B cell (primary cell): ENCODE measurements at places on chromosomes 4 and X. TPM values are rescaled to one million over a fixed set of nuclear protein-coding genes. Genes with fewer than 3 reads are reported as not detected.

GRCh38 chrX:10847333-10847732 is 226.9 kb upstream of the MID1 start:
- no peaks in the 10 kb centered on the region for H3K36me3 ChIP-seq
- no peak for DNase-seq
- H3K27ac ChIP-seq, result no peak overlapping the region
- no peaks in the 10 kb centered on the region for H3K4me1 ChIP-seq

RPL9 gene
- total RNA-seq, result 2,031 and 2,048 TPM in 2 replicates

HTT gene
- total RNA-seq, result 182 and 195 TPM in 2 replicates

RASSF6 gene
- 13.1 and 14.6 TPM in 2 replicates for total RNA-seq

- H3K27ac ChIP-seq, result no peak overlapping the region
- no peaks in the 10 kb centered on the region for H3K36me3 ChIP-seq
- H3K4me3 ChIP-seq, result no peak overlapping the region
- peaks cover 4% of the 10 kb centered on the region for H3K4me1 ChIP-seq
- no peaks in the 10 kb centered on the region for H3K27me3 ChIP-seq
These were observed 12.4 kb upstream of the CTBP1 start for GRCh38 chr4:1261107-1261928.

KCND1 gene
- 1.5 and 2.3 TPM in 2 replicates for total RNA-seq

- H3K27me3 ChIP-seq, result no peaks in the 10 kb centered on the region
- no peak overlapping the region for H3K4me3 ChIP-seq
- H3K4me1 ChIP-seq, result no peaks in the 10 kb centered on the region
- H3K27ac ChIP-seq, result no peak overlapping the region
These were observed 26.9 kb upstream of the AMOT start for GRCh38 chrX:112867570-112867969.

DNA sequence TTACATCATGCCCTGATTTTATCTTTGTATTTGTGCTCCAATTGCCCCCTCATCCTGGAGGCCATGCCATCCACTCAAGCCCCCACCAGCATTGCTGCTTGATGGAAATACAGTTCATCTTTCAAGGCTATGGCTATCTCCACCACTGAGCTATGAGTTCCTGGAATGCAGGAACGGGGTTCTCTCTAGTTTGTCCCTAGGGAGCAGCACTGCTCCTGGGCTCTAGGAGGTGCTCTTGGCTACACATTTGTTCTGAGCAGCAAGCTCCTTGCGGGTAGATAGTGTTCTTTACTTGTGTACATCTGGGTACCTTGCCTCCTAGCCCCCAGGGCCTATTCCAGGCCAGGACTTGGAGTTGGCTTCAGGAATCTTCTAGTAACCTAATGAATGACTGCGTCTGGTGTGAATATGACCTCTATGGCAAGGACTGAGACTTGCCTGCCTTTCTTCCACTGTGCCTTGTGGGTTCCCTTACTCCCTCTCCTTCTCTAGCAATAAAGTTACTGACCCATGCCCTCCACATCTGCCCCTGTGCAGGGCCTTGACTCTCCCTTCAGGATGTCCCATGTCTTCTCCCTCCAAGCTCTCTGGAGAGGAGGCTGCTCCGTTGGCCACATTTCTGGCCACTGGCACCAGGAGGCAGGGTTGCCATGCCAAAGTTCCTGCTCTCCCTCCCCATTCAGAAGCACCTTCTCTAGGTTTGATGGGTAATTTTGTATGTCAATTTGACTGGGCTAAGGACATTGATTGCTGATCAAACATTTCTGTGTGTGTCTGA is 7.6 kb downstream of the CITED1 start:
- H3K4me1 ChIP-seq, result no peaks in the 10 kb centered on the region
- no peak overlapping the region for H3K4me3 ChIP-seq
- DNase-seq, result no peak
- no peak overlapping the region for H3K27ac ChIP-seq
- H3K27me3 ChIP-seq, result no peaks in the 10 kb centered on the region

- no peak for DNase-seq
- no peaks in the 10 kb centered on the region for H3K36me3 ChIP-seq
- no peaks in the 10 kb centered on the region for H3K27me3 ChIP-seq
- no peak overlapping the region for H3K27ac ChIP-seq
- H3K4me1 ChIP-seq, result peaks cover 4% of the 10 kb centered on the region
These were observed 4.0 kb downstream of the MFAP3L start for GRCh38 chr4:170022211-170022610.

DNA sequence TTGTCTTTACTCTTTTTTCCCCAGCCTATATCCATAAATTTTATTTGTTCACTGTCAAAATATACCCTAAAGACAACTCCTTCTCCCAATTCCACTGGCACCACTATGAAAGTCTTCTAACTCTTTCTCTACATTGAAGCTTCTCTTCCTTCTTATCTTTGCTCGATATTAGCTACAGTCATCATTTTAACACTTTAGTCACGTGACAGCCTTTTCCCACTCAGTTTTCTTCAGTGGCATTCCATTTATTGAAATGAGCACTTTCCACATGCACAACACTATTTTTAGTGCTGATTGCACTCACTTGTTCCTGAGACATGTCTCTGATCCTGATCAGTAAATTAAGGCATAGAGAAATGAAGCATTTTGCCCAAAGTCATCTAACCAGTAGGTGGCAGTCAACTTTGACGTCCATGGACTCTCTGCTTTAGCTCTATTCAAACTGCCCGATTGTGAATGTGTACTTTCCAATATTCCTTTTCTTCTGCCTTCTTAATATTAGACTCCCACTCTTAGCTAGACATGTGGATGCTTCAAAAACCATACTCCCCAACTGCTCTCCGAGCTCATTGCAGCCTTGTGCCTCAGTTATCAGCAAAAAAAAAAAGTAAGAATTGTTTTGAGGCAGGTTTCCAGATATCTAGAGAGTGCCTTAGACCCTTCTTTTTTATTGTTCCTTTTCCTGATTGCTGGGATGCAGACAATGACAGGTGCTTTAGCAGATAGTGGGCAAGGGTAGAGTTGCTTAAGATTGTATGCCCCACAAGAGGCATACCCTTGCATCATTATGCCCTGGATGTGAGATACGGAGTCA is 394.4 kb upstream of the ADGRL3 start:
- no peak overlapping the region for H3K27ac ChIP-seq
- H3K27me3 ChIP-seq, result no peaks in the 10 kb centered on the region
- H3K4me1 ChIP-seq, result no peaks in the 10 kb centered on the region
- no peaks in the 10 kb centered on the region for H3K36me3 ChIP-seq
- H3K4me3 ChIP-seq, result no peak overlapping the region

DNA sequence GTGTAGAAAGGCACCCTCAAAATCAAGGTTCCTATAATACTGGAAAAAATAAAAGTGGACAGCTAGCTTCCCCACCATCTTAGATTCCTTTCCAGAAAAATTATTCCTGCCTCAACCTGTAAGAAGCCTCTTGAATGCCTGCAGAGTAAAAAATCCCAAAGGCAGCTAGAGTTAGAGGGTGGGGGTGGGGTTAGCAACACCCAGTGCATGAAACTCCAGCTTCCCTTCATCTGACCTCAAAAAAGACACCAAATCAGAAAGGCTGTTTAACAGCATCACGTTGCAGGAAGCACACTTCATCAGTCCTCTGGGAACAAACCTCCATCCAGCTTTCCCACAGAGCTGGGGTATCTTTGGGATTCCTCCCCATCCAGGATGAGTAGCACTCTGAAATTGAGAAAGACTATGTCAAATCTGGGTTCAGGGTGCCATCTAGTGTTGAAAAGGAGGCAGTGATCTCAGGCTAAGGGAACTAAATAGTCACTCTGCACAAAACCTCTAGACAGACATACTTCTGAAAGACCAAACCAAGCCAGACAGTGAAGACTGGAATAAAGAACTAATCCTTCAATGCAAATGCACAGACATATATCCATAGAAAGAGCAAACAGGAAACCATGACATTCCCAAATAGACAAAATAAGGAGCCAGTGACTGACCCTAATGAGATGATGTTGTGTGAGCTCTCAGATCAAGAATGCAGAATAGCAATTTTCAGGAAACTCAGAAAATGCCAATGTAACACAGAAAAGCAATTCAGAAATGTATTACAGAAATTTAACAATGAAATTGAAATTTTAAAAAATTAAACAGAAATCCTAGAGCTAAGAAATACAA is 97.9 kb downstream of the ARHGEF9 start:
- H3K27ac ChIP-seq, result no peak overlapping the region
- no peaks in the 10 kb centered on the region for H3K27me3 ChIP-seq
- H3K4me3 ChIP-seq, result no peak overlapping the region
- no peaks in the 10 kb centered on the region for H3K4me1 ChIP-seq
- peak; percentile 18 for DNase-seq

DNA sequence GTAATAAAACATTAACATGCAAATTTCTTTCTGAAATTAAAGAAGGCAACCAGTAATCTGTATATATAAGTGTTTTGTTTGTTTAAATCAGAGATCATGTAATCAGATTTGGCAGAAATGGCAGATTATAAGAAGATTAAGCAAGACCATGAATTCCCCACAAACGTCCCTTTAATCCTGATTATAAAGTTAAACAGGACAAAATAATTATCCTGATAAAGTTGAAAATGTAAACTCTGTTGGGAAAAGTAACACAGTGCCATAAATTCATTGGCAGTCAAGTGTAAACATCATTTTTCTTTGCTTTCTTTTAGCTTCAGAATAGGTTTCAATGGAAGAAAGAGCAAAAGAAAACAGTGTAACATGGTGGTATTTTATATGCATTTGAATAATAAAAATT is 256.3 kb downstream of the KCNIP4 start:
- H3K27ac ChIP-seq, result no peak overlapping the region
- H3K36me3 ChIP-seq, result no peaks in the 10 kb centered on the region

DNA sequence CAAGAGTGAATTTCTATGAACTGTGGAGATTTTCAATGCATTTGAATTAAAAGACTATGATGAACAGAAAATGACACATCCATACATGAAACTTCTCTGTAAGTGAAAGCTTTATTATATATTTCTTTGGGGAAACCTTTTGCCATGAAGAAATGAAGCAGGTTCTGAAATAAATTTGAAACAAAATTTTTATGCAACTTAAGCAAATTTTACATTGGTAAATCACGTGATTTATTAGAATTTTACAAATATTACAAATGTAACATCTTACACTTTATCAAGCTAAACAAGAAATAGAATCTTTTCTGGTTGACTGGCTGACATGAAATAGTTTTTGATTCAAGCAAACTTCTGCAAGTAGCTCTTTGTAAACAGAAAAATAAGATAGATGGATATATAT is 131.2 kb downstream of the IL1RAPL1 start:
- DNase-seq, result no peak
- no peaks in the 10 kb centered on the region for H3K27me3 ChIP-seq
- no peak overlapping the region for H3K4me3 ChIP-seq
- no peaks in the 10 kb centered on the region for H3K4me1 ChIP-seq
- H3K27ac ChIP-seq, result no peak overlapping the region
- no peaks in the 10 kb centered on the region for H3K36me3 ChIP-seq

HSFX4 gene
- total RNA-seq, result not detected in 2 replicates

DNA sequence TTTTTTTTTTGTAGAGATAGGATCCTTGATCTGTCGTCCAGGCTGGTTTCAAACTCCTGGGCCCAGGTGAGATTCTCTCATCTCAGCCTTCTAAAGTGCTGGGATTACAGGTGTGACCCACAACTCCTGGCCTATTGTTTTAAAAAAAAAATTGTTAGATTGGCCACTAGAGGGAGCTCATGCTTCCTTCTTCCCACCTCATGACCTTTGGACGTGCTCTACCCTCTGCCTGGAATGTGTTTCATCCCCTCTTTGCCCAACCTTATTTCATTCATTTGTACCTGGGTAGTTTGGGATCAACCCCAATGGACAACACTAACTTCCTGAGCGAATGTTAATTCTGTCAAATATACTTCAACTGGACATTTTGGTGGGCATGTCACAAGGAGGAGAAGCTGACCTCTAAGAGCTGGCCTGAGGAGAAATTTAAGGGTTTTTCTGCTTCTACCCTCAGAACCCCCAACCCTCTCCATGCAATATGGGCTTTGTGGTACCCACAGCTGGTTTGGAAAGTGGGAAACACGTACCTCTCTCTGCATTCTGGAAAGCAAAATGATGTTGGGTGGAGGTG is 6.4 kb downstream of the PPEF2 start:
- peak; percentile 73 for DNase-seq
- H3K4me1 ChIP-seq, result no peaks in the 10 kb centered on the region
- H3K27ac ChIP-seq, result no peak overlapping the region
- no peak overlapping the region for H3K4me3 ChIP-seq
- H3K27me3 ChIP-seq, result no peaks in the 10 kb centered on the region
- H3K36me3 ChIP-seq, result no peaks in the 10 kb centered on the region

RBMX gene
- 231 and 239 TPM in 2 replicates for total RNA-seq

DNA sequence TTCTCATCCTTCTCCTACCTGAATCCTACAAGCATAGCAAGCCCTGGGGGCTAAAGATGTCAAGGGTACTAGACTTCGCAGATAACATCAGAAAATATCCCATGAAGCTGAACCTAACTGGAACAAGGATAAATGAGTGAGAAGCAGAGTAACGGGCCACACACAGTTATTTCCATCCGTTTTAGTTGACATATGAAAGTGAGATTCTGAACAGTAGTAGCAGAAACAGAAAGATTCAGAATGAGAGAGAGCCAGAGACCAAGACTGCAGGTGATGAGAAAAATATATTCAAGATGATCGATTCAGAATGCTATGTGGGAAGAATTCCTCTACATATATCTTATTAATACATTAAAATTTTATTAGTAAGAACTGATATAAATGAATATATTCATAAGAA is 165.1 kb downstream of the TSPAN5 start:
- DNase-seq, result no peak
- H3K36me3 ChIP-seq, result no peaks in the 10 kb centered on the region
- no peaks in the 10 kb centered on the region for H3K4me1 ChIP-seq
- H3K4me3 ChIP-seq, result no peak overlapping the region
- no peaks in the 10 kb centered on the region for H3K27me3 ChIP-seq
- H3K27ac ChIP-seq, result no peak overlapping the region

- H3K4me1 ChIP-seq, result no peaks in the 10 kb centered on the region
- H3K27ac ChIP-seq, result no peak overlapping the region
- DNase-seq, result no peak
- no peaks in the 10 kb centered on the region for H3K36me3 ChIP-seq
- H3K27me3 ChIP-seq, result no peaks in the 10 kb centered on the region
- no peak overlapping the region for H3K4me3 ChIP-seq
These were observed 430.1 kb downstream of the GBA3 start for GRCh38 chr4:23122666-23123400.

GRCh38 chr4:1750381-1751154 is 29.2 kb downstream of the TACC3 start:
- H3K36me3 ChIP-seq, result no peaks in the 10 kb centered on the region
- H3K4me1 ChIP-seq, result peaks cover 14% of the 10 kb centered on the region
- H3K27me3 ChIP-seq, result no peaks in the 10 kb centered on the region
- no peak overlapping the region for H3K27ac ChIP-seq
- no peak for DNase-seq

- peaks cover 25% of the 10 kb centered on the region for H3K4me1 ChIP-seq
- peak; percentile 52 for DNase-seq
- no peak overlapping the region for H3K4me3 ChIP-seq
- H3K27me3 ChIP-seq, result no peaks in the 10 kb centered on the region
- no peaks in the 10 kb centered on the region for H3K36me3 ChIP-seq
These were observed 8.5 kb upstream of the AKAP17A start for GRCh38 chrX:1582686-1583437.

- H3K27ac ChIP-seq, result no peak overlapping the region
- no peaks in the 10 kb centered on the region for H3K36me3 ChIP-seq
- H3K4me1 ChIP-seq, result no peaks in the 10 kb centered on the region
These were observed 21.6 kb downstream of the AFF2 start for GRCh38 chrX:148522006-148522405.
